ENCODE measurements at places on chromosomes 2 and 18. TPM values are rescaled to one million over a fixed set of nuclear protein-coding genes. Genes with fewer than 3 reads are reported as not detected.

The PRKCE gene
- 27.2 TPM for total RNA-seq

The TRIM43 gene
- total RNA-seq = 1.1 TPM

The EIF2AK3 gene
- total RNA-seq = 25.2 TPM

The DAW1 gene
- 2.8 TPM for total RNA-seq

The CNTNAP5 gene
- 49.7 TPM for total RNA-seq
